ENCODE measurements at places on chromosomes 1 and 21.

- DNase-seq: no peak
These were observed 19.5 kb upstream of the ARHGEF10L start for GRCh38 chr1:17520041-17520440.

DNA sequence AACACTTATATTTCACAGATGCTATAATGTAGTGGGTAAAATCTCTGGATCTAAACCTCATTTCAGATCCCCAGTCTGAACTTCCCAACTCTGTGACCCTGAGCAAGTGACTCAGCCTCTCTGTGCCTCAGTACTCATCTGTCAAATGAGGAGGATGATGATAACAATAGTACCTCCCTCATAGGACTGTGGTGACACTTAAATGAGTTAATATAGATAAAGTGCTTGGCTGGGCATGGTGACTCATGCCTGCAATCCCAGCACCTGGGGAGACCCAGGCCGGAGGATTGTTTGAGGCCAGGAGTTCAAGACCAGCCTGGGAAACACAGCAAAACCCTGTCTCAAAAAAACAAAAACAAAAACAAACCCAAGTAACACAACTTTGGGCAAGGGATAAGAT, 4.7 kb upstream of the ECE1 start:
- no peak for DNase-seq

DNA sequence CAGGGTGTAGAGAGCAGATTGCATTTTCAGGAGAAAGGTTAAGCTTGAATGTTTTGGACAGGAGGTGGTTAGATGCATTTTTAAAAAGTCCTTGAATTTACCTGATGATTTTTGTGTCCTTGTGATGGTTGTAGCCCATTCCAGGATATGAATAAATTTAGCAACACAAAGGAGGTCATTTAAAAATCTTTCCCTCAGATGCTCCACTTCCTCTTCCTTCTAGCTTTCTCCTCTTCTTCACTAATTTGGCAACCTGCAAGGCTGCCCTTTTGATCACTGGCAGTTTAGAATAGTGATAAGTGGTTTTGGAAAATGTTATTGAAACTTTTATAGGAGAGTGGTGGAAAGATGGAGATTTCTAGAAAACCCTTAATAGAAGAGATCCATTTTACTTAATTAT, 124.0 kb downstream of the LMO4 start:
- DNase-seq: no peak

DNA sequence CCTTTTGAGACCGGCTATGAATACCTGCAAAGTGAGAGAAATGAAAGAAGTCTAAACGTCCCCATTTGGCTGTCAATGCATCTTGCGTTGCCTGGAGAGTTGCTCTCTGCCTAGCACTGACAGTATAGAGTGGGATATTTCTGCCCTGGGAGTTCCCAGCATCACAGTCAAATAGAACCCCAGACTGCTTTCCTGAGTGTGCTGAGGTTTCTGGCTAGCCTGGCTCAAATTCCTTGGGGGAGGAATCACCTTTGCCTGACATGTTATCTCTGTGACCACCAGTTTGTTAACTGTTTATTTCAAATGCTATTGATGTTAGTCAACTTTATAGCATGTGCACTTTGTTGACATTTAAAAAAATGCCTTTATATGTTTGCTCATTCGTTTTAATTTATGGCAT, 212.0 kb upstream of the FAM78B start:
- no peak for DNase-seq

DNA sequence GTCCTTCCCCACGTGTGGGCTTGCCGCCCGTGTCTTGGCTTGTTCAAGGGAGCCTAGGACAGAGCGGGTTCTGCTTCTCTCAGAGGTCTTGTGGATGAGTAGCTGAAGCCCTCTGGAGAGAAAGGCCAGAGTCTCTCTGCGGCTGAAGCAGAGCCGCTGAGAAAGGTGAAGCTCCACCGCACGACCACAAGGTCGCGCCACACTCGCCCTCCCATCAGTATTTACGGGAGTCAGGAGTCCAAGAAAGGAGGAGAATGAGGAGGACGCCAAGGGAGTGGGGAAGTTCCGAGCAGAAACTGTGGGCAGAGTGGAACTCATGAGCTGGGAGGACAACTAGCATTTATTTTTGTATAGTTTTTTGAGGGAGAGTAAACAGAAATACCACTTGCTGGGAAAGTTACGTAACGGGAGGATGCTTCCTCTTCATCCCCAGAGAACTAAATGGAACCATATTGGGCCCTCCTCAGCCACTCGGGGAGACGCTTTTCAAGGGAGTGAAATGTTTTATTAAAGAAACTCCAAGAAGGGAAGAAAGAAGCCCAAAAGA, 51.6 kb upstream of the HAO2 start:
- DNase-seq: no peak

- no peak for DNase-seq
These were observed 26.2 kb upstream of the MAP3K7CL start for GRCh38 chr21:29104239-29104708.

DNA sequence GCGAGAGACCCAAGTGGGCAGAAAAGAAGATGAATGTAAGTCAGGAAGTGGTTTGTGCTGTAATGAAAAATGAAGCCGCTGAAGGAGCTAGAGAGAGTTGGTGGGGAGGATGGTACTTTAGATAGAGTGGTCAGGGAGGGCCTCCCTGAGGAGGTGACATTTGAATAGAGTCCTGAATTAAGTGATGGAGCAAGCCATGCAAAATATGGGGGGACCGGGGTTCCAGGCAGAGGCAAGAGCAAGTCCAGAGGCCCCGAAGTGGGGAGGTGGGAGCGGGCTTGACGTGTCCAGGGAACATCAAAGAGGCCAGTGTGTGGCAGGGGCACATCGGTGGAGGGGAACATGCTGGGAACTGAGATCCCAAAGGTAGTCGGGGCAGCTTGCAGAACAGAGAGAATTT, 43.1 kb downstream of the OPRD1 start:
- DNase-seq: no peak

DNA sequence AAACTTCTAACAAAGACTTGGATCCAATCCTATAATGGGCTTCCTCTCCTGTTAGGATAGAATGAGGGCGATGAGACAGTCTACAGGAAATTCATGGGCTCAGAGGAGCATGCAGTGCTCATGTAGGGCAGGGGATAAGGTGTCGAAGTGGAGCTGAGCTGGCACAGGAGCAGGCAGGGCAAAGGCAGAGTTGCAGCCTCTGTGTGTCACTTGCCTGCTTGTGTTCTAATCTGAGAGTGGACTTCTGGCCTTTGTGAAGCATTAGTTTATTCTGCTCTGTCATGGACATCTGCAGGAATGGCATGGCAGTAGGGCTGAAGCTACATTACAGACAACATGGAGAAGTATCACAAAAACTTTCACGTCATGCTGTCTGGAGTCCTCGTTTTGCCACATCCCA, 32.6 kb downstream of the LHX8 start:
- no peak for DNase-seq

GRCh38 chr1:180974236-180974635, 48.4 kb downstream of the STX6 start:
- DNase-seq: no peak

GRCh38 chr1:18918417-18918816, 16.1 kb upstream of the ALDH4A1 start:
- DNase-seq: no peak

DNA sequence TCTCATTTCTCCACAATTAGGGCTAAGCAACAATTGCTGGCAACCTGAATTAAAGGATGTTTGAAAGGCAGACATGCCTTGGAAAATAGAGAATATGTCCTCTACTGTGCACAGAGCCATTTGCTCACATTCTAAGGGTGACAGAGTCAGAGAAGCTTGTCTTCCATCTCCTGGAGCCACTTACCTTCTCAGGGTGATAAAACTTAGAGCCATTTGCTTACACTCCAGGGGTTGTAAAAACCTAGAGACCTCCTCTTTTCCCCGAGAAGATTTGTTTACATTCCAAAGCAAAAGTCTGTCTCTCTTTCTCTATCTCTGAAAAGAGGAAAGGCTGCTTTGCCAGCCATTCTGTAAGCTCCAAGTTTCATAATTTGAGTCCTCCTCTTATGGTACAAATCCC, 61.3 kb downstream of the LBR start:
- no peak for DNase-seq

DNA sequence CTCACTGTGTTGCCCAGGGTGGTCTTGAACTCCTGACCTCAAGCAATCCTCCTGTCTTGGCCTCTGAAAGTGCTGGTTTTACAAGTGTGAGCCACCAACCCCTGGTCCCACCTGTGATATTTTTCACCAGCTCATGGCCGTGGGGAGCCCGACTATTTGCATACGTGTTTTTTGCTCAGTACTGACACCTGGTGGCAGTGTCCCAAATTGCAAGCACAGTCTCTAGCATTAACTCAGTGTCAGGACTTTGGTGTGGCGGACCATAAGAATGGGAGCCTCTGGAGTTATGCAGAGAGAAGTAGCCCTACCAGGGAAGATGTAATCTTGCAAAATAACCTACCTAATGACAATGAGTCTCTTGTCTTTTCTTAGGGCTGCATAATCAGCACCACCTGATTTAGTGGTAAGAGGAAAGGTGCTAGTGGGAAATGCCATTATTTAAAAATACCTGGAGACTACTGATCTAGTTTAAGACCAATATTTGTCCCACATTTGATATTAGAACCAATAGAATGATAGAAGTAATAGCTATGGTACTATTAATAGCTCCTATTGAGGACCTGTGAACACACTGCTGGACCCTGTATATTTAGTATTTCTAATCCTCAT, 305.4 kb downstream of the DISC1 start:
- DNase-seq: no peak

- DNase-seq: no peak
These were observed 134.8 kb downstream of the NOS1AP start for GRCh38 chr1:162204129-162204822.

- no peak for DNase-seq
These were observed 140.4 kb upstream of the C1orf105 start for GRCh38 chr1:172279939-172280636.

- no peak for DNase-seq
These were observed 24.9 kb upstream of the KCNC4 start for GRCh38 chr1:110185181-110185580.

DNA sequence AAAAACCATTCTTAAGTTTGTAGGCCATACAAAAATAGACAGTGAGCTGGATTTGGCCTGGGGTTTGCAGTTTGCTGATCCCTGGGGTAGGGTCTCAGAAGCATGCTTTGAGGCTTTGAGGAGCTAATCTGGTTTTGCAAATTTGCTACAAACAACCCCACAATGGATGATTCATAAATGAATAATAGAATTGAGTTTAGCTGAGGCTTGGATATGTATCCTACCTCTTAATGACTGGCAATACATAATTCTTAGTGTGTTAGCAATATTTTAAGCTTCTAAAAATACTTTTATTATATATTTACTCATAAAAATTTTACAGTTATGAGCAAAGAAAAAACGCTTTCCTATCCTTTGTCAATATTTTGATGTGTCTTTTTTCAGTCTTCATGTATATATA, 50.6 kb downstream of the ROR1 start:
- DNase-seq: no peak
